ENCODE measurements at places on chromosomes 12 and 14.
A peak's percentile ranks its signal among the peaks of the same experiment; 100 is the strongest.

DNA sequence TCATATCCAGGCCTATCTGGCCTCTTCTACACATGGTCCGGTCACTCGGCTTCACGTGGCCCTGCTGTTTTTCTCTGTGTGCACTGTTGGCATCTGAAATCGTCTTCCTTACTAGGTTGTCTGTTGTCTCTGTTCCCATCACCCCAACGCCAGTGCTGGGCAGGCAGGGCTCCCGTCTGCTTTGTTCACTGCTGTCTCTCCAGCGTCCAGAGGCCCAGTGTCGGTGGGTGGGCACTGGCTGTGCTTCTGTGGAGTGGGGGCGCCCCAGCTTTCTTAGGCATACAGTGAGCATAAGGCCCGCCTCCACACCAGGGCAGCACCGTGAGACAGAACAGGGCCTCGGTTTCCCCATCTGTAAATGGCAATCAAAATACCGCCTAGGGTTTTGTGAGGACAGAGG lies 153.1 kb downstream of the BCL11B start:
- DNase-seq: no peak

GRCh38 chr14:68103853-68104252 lies 284.3 kb downstream of the RAD51B start:
- no peak for DNase-seq

- DNase-seq: peak; percentile 56
Measured at GRCh38 chr12:100154474-100155247, 12.0 kb upstream of the BLTP3B start.

GRCh38 chr12:106144847-106145246 lies 6.1 kb upstream of the NUAK1 start:
- DNase-seq: peak; percentile 82

DNA sequence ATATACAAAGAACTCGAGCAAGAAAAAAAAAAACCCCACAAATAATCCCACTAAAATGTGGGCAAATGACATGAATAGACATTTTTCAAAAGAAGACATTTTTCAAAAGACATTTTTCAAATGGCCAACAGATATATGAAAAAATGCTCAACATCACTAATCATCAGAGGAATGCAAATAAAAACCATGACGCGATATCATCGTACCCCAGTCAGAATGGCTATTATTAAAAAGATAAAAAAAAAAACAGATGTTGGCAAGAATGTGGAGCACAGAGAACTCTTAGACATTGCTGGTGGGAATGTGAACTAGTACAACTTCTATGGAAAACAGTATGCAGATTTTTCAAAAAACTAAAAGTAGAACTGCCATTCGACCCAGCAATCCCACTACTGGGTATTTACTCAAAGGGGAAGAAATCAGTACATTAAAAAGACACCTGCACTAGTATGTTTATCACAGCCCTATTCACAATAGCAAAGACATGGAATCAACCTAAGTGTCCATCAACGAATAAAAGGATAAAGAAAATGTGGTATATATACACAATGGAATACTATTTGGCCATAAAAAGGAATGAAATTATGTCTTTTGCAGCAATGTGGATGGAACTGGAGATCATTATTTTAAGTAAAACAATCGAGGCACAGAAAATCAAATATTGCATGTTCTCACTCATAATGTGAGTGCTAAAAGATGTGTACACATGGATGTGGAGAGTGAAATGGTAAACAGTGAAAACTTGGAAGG lies 16.3 kb downstream of the ZBTB39 start:
- peak; percentile 56 for DNase-seq

DNA sequence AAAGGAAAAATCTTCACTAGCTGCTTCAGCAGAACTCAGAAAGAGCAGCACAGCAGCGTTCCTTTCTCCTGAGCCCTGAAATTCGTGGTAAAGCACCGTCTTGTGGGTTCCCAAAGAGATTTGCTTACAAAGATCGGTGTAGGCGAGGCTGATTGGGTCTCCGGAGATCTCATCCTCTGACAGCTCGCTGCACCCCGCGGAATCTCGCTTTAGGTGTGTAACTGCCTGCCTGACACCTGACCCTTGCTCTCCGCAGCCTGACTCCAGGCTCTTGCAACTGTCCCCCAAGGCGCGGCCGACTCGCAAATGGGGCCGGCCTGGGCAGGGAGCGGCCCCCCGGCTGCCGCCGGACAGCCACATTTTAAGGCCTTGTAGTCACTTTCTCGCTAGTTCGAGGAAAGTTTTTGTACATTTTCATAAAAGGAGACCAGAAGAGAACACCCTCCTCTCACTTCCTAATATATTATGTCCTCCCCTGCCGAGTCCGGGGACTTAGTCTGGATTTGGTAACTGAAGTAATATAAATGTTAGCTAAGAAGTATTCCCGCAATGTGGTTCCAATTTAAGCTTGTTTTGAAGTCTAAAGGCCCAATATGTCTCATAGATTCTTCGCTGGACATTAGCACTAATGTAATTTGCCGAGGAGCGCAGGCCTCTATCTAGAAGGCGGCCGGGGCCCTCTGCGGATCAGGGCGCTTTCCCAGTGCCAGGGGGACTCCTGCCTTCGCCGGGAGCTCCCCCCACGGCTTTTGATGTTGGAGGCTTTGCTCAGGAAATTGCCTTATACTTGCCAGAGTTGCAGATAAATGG lies 177.3 kb upstream of the CDKN3 start:
- no peak for DNase-seq

DNA sequence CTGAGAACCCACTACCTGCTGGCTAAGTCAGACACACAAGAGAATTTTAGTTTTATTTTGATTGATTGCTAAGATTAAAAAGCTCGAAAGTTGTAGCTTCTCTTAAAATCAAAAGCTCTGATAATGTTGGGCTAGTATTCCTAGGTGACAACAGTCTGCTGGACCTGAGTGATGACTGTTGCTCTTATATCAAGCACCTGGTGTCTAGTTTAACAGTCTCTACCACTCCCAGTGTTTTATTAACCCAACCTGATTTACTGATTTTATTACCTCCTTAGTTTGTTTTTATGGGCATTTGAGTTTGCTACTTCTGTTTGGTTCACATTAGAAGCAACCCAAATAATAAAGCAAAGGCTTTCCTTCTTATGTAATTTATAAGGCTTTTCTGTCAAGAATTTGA lies 41.8 kb downstream of the ATP6V1D start:
- no peak for DNase-seq

DNA sequence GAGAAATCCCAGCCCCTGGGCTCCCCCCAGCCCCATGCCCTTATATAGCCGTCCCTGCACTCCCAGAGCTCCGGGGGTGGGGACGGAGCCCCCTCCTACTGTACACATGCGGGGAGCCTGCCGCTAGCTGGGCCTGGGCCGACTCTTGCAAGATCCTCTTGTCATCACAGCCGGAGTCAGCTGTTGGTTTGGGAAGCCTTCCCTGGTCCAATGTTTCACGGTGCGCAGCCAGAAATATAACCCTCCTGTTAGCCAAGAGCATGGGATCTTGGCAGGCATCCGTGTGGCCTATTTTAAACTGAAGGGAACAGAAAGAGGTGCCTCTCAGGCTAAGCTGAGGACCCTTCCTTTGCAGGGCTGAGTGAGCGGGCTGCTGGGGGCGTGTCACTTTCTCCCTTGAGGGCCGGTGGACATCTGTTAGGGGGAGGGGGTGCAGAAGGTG lies 175.3 kb downstream of the TSPAN9 start:
- no peak for DNase-seq

DNA sequence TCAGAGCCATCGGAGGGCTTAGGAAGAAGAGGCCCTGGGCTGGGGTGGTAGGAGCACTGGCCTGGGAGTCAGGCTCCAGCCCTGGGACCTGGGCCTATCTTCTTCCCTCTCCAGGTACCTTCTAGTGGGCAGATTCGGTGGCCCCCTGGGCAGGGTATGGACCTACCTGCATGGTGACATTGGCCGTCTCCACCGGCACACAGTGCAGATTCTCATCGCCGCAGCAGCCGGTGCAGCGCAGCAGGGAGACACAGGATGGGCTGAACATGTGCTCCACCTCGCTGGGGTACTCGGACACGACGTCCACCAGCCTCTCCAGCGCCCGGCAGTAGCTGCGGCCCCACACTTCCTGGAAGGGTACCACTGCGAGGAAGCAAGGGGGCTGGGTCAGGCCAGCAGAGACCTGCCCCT lies 6.2 kb downstream of the PGF start:
- no peak for DNase-seq

GRCh38 chr12:118354903-118355302 lies 17.8 kb downstream of the TAOK3 start:
- peak; percentile 47 for DNase-seq

DNA sequence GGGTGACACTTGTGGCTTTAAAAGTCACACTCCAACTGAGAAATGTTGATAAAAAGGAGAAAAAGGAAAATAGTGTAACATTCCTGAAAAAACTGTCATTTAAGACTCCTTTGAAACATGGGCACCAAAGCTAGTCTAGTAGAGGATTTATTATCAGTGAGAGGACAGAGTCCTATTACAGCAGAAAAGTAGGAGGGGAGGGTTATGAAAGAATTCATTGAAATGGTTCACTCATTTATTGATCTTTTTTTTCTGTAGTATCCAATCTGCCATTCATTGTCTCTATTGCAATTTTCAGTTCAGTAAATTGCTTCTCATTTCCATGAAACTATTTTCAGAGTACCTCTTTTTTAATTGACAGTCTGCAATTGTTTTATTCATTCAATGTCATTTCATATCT lies 25.4 kb downstream of the PPM1A start:
- DNase-seq: peak; percentile 2

DNA sequence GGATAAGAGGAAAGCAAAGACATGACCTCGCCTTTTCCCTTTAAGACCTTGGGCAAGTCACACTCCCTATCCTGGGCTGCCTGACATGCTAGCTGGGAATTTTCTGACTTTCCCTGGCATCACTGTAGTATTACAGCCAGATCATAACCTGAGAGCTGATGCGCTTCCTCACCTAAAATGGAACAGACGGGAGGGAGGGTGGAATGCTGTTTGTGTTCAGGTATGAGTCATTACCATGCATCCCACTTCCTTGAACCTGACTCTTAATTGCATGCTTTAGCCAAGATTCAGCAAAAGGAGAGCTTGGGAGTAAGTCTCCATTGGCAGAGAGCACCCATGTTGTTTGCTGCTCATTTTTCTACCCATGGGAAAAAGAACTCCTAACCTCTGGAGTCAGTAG lies 156.5 kb downstream of the KCNK10 start:
- DNase-seq: peak; percentile 51

- no peak for DNase-seq
Measured at GRCh38 chr14:60893911-60894310, 87.0 kb downstream of the TRMT5 start.

- DNase-seq: no peak
Measured at GRCh38 chr12:11693067-11693466, 43.6 kb downstream of the ETV6 start.

- no peak for DNase-seq
Measured at GRCh38 chr14:81055971-81056370, 100.5 kb downstream of the TSHR start.

- DNase-seq: no peak
Measured at GRCh38 chr14:105844810-105845724, 318.7 kb downstream of the TMEM121 start.

- no peak for DNase-seq
Measured at GRCh38 chr14:104981699-104982541, 3.7 kb upstream of the CLBA1 start.

DNA sequence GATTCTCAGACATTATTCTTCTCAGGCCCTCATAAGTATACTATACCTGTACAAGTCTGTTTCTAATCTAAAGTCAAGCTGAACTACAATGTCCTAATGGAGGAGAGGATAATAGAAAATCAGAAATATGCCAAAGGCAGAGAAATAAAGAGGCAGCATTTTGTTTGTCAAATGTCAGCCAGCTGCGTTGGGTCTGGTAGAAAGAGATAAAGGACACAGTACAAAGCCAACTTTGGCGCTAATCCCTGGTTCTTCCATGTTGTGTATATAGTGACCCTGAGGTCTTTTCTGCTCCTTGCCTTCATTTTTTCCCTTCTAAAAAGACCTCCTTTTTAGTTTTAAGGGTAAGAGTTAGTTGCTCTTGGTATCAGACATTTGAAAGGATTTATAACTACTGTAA lies 103.1 kb downstream of the PRICKLE1 start:
- no peak for DNase-seq

DNA sequence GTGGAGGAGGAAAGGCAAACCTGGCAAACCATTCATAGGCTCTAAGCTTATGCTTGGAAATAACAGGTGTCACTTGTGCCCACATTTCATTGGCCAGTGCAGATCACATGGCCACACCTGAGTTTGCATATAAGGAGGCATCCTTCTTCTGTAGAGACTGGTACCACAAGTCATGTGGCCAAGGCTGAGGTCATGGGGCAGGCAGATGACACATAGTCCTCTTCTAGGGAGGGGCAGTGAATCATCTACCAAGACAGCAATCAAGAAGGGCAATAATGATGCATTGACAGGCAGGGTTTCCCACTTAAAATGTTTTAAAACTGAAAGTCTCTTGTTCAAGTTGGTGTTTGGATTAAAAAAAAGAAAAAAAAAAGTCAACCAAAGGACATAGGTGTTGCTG lies 77.3 kb downstream of the DAAM1 start:
- no peak for DNase-seq

- DNase-seq: peak; percentile 97
Measured at GRCh38 chr12:110039085-110039807, 9.1 kb downstream of the C12orf76 start.

DNA sequence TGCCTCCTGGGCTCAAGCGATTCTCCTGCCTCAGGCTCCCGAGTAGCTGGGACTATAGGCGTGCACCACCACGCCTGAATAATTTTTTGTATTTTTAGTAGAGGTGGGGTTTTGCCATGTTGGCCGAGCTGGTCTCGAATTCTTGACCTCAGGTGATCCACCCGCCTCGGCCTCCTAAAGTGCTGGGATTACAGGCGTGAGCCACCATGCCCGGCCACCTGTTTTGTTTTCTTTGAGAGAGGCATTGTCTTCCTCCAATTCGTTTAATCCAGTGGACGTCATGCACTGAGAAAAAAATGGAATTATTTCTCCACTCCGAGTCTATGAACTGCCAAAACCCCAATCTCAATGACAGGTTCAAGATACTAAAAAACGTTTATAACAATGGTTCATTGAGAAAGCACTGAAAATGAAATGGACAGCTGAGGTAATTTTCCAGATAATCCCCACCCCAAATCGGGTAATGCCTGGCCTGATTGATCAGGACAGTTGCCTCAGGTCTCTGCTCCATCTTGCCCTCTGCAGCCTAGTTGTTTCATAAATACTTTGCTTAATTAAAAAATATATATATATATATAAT lies 132.7 kb upstream of the PARP11 start:
- DNase-seq: no peak

GRCh38 chr14:92986254-92987147 lies 63.6 kb downstream of the CHGA start:
- DNase-seq: peak; percentile 96

- DNase-seq: no peak
Measured at GRCh38 chr12:41264281-41264680, 76.2 kb downstream of the PDZRN4 start.

Data from fibroblast of skin of back (primary cell).